Naive thymus-derived CD8-positive, alpha-beta T cell (primary cell): ENCODE measurements at places on chromosomes 11 and 22.

DNA sequence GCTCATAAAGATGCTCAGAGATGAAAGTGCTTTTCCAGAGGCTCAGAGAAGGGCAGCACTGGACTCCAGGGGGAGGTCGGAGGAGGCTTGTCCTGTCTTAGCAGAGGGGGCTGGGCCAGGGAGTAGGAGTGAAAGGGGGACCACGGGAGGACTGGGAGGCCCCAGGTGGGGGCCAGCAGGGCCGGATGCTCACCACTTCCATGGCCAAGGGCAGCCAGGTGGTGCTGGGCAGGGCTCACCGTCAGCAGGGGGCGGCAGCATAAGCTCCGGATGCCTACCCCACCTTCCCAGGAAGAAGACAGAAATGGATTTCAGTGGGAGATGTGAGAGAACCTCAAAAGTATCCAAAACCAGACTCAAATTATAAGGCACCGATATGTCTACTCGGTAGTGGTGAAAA lies 11.0 kb downstream of the RAB36 start:
- H3K27me3 ChIP-seq: no peaks in the 10 kb centered on the region
- no peak for DNase-seq
- no peaks in the 10 kb centered on the region for H3K36me3 ChIP-seq
- peak overlapping the region; percentile 27 for H3K27ac ChIP-seq

GRCh38 chr11:107020594-107020993 lies 2.3 kb upstream of the GUCY1A2 start:
- DNase-seq: no peak
- peaks cover 9% of the 10 kb centered on the region for H3K36me3 ChIP-seq
- peaks cover 6% of the 10 kb centered on the region for H3K4me1 ChIP-seq

GRCh38 chr22:49800408-49801238 lies 27.1 kb downstream of the BRD1 start:
- H3K27ac ChIP-seq: peak overlapping the region; percentile 52
- H3K4me1 ChIP-seq: peaks cover 54% of the 10 kb centered on the region
- DNase-seq: no peak
- no peak overlapping the region for H3K4me3 ChIP-seq
- no peaks in the 10 kb centered on the region for H3K27me3 ChIP-seq
- peaks cover 70% of the 10 kb centered on the region for H3K36me3 ChIP-seq

GRCh38 chr22:21713428-21714058 lies 22.1 kb downstream of the YPEL1 start:
- no peak overlapping the region for H3K27ac ChIP-seq
- H3K4me3 ChIP-seq: no peak overlapping the region
- peaks cover 4% of the 10 kb centered on the region for H3K4me1 ChIP-seq
- H3K27me3 ChIP-seq: no peaks in the 10 kb centered on the region
- H3K36me3 ChIP-seq: no peaks in the 10 kb centered on the region
- no peak for DNase-seq

DNA sequence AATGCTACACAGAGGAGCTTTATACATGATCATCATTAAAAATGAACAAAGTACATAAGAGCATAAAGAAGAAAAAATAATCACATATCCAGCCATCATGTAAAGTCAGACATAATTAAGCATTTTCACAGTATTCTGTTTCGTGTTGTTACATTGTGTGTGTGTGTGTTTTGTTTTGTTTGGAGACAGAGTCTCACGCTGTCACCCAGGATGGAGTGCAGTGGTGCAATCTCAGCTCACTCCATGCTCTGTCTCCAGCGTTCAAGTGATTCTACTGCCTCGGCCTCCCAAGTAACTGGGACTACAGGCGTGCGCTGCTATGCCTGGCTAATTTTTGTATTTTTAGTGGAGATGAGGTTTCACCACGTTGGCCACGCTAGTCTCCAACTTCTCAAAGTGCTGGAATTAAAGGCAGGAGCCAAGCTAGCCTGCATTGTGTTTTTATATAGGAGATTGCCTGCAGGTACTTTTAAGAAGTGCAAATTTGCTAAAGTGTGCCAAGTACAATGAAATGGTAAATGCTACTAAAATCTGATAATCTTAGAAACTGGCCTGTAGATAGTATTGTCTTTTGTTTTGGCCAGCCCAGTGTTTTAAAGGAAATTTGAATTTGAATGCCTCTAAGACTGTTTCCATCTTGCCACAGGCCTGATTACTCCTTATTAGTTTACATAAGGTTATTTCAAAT lies 7.8 kb downstream of the CTSC start:
- peaks cover 59% of the 10 kb centered on the region for H3K4me1 ChIP-seq
- peak overlapping the region; percentile 67 for H3K27ac ChIP-seq
- no peaks in the 10 kb centered on the region for H3K27me3 ChIP-seq

- H3K36me3 ChIP-seq: no peaks in the 10 kb centered on the region
- peaks cover 7% of the 10 kb centered on the region for H3K4me1 ChIP-seq
- no peak for DNase-seq
- H3K4me3 ChIP-seq: no peak overlapping the region
Observed at GRCh38 chr11:17730137-17730536, 4.4 kb upstream of the KCNC1 start.

DNA sequence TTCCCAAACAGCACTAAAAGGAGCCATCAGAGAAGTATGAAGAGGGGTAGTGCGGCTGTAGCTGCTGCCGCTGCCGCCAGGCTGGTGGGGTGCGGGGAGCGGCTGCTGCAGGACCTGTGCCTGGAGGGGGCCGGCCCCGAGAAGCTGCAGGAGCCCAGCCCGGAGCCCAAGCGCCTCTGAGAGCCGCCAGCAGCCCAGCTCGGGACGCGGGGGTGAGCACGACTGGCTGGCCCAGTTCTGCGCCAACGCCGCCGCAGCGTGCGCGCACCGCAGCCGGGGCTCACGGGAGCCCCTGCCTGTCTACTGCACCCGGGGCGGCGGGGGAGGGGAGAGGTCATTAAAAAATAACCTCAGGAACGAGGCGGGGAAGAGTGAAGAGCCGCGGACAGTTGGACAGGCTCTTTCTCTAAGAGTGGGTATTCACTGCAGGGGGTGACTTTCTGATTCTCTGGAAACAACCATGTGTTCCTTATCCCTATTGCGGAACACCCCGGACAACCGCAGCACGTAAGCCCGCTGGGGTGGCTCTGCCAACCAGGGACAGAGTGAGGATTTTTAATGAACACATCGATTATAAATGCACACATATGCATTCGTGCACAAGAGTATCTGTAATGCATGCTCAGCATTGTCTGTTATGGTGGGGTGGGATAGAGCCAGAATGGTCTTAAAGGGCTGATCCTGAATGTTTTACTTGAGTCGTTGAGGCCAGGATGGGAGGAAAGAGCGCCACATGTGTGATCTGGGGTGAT lies 453 bp downstream of the GAS2 start:
- no peak for DNase-seq
- no peak overlapping the region for H3K27ac ChIP-seq
- H3K4me1 ChIP-seq: peaks cover 13% of the 10 kb centered on the region
- peaks cover 53% of the 10 kb centered on the region for H3K27me3 ChIP-seq
- peak overlapping the region; percentile 84 for H3K4me3 ChIP-seq

- H3K4me3 ChIP-seq: peak overlapping the region; percentile 81
- H3K27ac ChIP-seq: peak overlapping the region; percentile 85
- peaks cover 44% of the 10 kb centered on the region for H3K4me1 ChIP-seq
- no peaks in the 10 kb centered on the region for H3K27me3 ChIP-seq
- DNase-seq: no peak
Observed at GRCh38 chr22:25405841-25406509, 158.5 kb upstream of the GRK3 start.

- no peak overlapping the region for H3K27ac ChIP-seq
- DNase-seq: no peak
- H3K4me3 ChIP-seq: no peak overlapping the region
- peaks cover 6% of the 10 kb centered on the region for H3K27me3 ChIP-seq
Observed at GRCh38 chr22:30251711-30252110, 5.2 kb upstream of the LIF start.

DNA sequence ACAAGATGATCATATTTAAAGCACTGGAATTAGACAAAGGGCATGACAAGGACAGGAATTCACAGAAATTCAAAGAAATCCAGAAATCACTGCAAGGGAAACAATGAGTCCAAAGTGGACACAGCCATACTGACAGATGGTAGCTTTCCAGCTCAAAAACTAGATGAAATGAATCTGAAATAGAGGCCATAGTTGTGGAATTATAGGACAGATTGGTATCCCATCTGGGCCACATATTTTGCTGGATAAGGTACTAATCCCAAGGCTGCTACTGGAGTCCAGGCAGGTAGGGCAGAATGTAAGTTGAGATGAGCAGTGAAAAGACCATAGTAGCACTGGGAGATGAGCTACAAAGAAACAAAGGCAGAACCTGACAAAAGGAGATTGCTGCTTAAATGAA lies 258.3 kb upstream of the ANO3 start:
- no peak overlapping the region for H3K27ac ChIP-seq
- H3K4me3 ChIP-seq: no peak overlapping the region
- H3K27me3 ChIP-seq: no peaks in the 10 kb centered on the region
- H3K36me3 ChIP-seq: no peaks in the 10 kb centered on the region
- DNase-seq: no peak
- no peaks in the 10 kb centered on the region for H3K4me1 ChIP-seq

DNA sequence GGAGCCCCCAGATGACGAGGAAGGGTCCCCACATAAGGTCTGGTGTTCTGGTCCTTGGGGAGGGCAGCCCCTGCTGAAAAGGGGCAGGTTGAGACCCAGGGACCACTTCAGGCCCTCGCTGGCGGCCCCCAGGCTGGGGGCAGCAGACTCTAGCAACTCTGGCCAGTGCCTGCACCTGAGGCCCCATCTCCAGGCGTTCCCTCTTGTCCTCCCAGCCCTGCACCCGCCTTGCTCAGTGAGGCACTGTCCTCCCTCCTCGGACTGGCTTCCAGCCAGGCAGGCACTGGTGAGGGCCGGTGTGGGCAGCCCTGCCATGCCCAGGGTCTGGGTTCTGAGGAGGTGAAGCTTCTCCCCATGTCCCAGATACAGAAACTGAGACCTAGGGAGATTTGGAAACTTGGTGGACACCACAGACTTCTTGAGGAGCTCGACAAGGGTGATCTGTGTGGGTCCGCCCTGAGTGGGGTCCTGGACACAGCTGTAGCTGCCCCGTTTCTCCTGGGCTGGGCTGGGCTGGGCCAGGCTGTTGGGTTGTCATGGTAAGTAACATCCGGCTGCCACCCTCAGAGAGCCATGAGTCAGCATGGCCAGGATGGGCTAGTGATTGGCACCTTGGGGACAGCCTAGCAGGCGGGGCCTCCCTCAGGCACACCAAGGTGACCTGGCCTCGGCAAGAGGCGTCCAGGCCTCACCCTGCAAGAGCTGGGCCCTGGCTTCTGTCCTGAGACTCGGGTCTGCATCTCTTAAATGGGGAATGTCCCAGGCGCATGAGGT lies 11.1 kb upstream of the PHLDA2 start:
- H3K4me3 ChIP-seq: no peak overlapping the region
- peaks cover 13% of the 10 kb centered on the region for H3K36me3 ChIP-seq
- peak; percentile 51 for DNase-seq
- H3K27me3 ChIP-seq: no peaks in the 10 kb centered on the region
- peak overlapping the region; percentile 70 for H3K27ac ChIP-seq
- H3K4me1 ChIP-seq: peaks cover 16% of the 10 kb centered on the region

- H3K27ac ChIP-seq: peak overlapping the region; percentile 100
- peaks cover 21% of the 10 kb centered on the region for H3K36me3 ChIP-seq
- H3K4me3 ChIP-seq: peak overlapping the region; percentile 95
Observed at GRCh38 chr22:28799606-28800307, 612 bp downstream of the XBP1 start.

DNA sequence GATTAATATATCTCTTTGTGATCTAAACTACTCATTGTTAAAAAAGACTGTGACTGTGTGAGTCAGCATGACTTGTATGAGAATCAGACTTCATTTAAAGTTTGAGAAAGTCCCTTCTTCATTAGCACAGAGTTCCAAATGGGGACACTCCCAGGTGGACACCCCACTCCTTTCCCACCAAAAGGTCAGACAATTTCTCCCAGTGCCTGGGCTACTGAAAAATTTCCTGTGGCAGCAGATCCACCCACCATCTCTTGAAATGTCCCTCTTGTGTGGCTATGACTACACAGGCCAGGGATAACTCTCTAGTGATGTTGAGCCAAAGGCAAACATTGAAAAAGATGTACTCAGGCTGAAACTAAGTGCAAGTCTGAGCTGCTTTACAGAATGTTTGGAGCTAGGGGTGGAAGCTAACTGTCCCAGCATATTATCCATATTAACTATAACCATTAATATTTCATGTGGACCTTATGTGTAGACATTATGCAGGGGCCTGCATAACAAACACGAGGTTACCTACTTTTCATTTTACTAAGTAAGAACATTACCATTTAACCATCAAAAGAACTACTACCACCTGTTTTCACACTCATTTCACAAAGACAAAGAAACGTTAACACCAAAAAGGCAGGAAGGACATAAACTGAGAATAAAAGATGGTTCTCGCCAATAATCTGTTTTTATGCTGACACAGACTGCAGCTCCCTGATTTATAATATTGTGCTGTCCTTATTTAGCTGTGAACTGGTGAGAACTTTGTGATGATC lies 44.8 kb downstream of the MMP20 start:
- H3K36me3 ChIP-seq: peaks cover 3% of the 10 kb centered on the region
- H3K4me1 ChIP-seq: peaks cover 22% of the 10 kb centered on the region
- no peaks in the 10 kb centered on the region for H3K27me3 ChIP-seq
- DNase-seq: no peak

- peaks cover 18% of the 10 kb centered on the region for H3K27me3 ChIP-seq
- no peak overlapping the region for H3K27ac ChIP-seq
- H3K4me3 ChIP-seq: no peak overlapping the region
Observed at GRCh38 chr11:17457396-17458173, 19.1 kb downstream of the ABCC8 start.

GRCh38 chr11:116851626-116852025 lies 14.2 kb upstream of the APOA1 start:
- DNase-seq: peak; percentile 6
- H3K36me3 ChIP-seq: peaks cover 27% of the 10 kb centered on the region
- peaks cover 70% of the 10 kb centered on the region for H3K4me1 ChIP-seq
- peak overlapping the region; percentile 71 for H3K27ac ChIP-seq
- H3K27me3 ChIP-seq: no peaks in the 10 kb centered on the region
- H3K4me3 ChIP-seq: peak overlapping the region; percentile 72

GRCh38 chr11:12508151-12508751 lies 130.9 kb downstream of the PARVA start:
- no peak overlapping the region for H3K4me3 ChIP-seq
- H3K27ac ChIP-seq: no peak overlapping the region
- no peaks in the 10 kb centered on the region for H3K36me3 ChIP-seq
- DNase-seq: no peak

DNA sequence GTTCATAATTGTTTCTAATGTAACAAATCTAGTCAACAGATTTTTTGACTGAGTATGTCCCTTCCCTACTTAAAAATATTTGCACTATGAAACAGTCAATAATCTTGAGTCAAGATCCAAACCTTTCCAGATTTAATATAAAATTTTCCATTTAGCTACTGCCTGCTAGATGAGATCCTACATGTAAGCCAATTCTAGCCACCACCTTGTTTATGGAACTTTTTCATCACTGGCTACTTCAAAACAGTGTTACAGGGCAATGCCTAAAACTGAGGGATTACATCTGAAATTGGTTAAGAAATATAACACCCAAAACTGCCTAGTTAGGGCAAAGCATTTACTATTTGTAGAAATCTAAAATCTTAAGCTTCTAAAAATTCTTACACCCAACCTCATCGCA lies 10.5 kb upstream of the FUT4 start:
- H3K36me3 ChIP-seq: no peaks in the 10 kb centered on the region
- no peak for DNase-seq
- H3K27ac ChIP-seq: no peak overlapping the region
- peaks cover 19% of the 10 kb centered on the region for H3K27me3 ChIP-seq
